IMR-90 (cell line): ENCODE measurements at places on chromosomes 2 and 18. TPM values are rescaled to one million over a fixed set of nuclear protein-coding genes. Genes with fewer than 3 reads are reported as not detected.

SP5 gene
- polyA plus RNA-seq, result not detected in 2 replicates

DNA sequence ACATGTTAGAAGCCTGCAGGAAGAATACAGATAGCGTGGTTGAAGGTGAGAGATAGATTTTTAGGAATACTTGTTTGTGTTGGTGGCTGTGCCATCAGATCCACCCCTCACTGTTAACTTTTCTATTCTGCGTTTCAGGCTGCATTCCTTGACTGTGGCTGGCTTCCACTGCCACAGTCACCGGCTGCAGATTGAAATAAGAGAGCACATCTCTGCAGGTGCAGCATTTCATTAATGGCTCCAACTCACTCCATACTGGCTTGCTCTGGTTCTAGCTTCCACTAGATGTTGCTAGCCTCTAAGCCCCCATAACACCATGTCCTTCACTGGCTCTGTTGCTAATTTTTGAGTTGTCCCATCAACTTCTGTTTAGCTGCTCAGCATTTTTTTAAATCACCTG lies 286.5 kb downstream of the CPS1 start:
- DNase-seq, result no peak

- DNase-seq, result no peak
Measured at GRCh38 chr2:57370882-57371585, 675.6 kb upstream of the VRK2 start.

DNA sequence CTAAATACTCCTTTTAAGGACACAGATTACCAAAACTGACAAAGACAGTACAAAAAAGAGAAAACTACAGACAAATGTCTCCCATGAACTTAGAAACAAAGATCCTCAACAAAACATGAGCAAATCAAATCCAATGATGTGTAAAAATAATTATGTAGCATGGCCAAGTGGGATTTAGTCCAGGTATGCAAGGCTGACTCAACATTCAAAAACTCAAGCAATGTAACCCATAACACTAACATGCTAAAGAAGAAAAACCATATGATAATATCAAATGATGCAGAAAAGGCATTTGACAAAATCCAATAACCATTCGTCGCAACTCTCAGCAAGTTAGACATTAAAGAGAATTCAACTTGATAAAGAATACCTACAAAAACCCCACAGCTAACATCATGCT lies 239.0 kb upstream of the KLHL29 start:
- no peak for DNase-seq

LRATD1 gene
- polyA plus RNA-seq, result 0.40 and 0.60 TPM in 2 replicates

DNA sequence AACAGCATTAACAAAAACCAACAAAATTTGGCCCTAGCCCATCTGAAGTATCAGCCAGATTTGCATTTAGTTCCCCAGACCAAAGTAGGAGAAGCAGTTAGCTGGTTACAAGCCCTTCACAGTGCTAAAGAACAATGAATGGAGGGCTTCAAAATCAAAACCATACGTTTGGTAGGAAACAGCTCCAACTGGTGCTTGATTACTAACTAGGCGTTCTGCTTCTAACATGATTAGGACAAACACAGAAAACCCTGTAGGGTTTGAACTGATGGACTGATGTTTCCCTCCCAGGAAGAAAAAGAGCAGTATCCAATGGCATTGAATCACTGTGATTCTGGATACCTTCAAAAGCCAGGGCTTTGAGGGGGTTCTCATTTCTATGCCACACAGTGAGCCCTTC lies 20.5 kb upstream of the STAT4 start:
- no peak for DNase-seq

DNA sequence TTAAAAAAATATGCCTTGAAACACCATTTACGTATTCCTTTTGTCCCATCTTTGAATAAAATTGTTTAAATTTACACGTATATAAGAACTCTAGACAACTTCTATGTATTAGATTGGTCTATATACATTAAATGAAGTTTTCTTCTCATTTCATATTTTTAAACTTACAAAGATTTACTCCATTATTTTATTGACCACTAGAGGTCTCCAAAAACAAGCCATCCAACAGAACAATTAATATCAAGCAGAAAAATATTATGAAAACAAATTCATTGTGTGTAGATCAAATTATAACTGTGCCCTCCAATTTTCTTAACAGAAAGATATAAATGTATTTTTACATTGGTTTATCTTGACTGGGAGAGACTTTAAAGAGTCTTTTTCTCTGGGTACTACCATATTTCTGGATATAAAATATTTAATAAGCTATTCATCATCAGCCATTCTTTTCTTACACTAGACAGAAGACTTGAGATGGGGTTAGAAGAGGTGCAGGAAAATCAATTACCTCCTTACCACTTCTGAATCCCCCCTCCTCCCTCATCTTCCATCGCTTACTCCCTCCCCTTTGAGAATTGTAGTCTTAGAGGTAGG lies 66.5 kb downstream of the DPP4 start:
- DNase-seq, result peak; percentile 16

- peak; percentile 93 for DNase-seq
Measured at GRCh38 chr2:46954951-46955571, 39.5 kb upstream of the MCFD2 start.
